ENCODE measurements at places on chromosomes 12 and 14. TPM values are rescaled to one million over a fixed set of nuclear protein-coding genes. Genes with fewer than 3 reads are reported as not detected.

Gene MGP
- total RNA-seq: 0.44 TPM

Gene FAM222A
- total RNA-seq: 0.96 TPM

Gene EPS8
- total RNA-seq: 3.4 TPM

Gene CCDC196
- total RNA-seq: not detected

Gene GALNT9
- total RNA-seq: not detected

Gene OR11H7
- total RNA-seq: not detected

Gene TAS2R30
- 3.1 TPM for total RNA-seq

Gene DPF3
- total RNA-seq: 4.1 TPM

All from activated naive CD8-positive, alpha-beta T cell treated with anti-CD3 and anti-CD28 coated beads, Interleukin-2, amount 10 ng/mL, durations not matched to agents 7 days and 5 days (primary cell).